ENCODE measurements at places on chromosomes 11 and 22.
A peak's percentile ranks its signal among the peaks of the same experiment; 100 is the strongest.

DNA sequence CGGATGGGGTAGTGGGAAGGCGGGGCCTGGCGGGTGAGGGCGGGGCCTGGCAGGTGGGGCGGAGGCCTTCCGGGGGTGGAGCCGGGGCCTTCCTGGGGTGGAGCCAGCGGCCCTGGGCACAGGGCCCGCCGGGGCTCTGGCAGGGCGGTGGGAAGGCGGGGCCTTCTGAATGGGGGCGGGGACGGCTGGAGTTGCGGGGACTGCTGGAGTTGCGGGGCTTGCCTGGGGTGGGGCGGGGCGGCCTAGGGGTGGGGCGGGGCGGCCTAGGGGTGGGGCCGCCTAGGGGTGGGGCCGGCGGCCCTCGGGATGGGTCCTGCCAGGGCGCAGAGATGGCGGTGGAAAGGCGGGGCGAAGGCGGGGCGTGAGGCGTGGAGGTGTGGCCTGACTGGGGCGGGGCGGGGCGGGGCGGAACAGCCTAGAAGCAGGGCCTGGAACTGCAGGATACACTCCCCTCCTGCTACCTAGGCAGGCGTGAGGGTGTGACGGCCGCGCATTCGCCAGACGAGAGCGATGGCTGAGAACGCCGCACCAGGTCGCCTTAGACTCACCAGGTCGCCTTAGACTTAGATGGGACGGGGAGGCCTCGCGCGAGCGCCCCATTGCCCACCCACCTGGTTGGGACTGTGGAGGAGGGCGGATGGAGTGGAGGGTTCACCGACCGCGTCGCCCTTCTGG lies 19.3 kb downstream of the RRP7A start:
- DNase-seq: peak; percentile 56

DNA sequence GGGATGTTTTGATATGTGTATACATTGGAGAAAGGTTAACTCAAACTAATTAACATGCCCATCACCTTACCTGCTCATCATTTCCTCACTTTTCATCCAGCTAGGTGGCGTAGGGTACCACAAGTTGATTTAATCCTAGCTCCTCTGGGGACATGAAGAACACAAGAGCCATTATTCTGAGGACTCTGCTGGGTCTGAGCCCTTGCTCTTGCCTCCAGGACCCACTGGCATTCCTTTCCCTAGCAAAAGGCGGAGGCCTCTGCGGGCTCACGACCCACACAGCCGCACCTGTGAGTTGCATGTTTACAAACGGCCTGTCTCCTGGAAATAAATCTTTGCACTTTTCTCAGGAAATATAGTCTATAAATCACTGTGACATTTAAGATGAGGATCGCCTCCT lies 871.9 kb downstream of the TBC1D22A start:
- no peak for DNase-seq

DNA sequence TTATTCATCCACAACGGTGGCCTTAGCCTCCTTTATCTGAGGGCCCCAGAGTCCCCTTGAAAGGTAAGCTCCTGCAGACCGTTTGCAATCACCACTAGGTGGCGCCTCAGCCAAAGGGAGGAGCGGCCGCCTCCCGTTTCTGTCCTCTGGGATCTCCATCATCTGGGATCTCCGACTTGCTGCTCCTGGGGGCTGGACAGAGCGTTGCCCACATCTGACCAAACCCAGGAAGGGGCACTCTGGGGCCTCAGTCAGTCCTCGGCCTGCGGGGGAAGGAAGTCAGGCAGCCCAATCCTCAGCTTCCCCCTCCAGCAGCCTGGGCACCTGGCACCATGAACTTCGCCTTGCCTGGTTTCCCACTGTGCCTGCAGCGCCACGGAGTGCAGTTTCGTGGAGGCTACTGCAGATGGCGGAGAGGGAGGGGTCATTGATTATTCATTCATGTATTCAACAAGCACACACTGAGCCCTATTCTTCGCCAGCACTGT lies 23.5 kb downstream of the TP53I11 start:
- peak; percentile 61 for DNase-seq

GRCh38 chr11:94376841-94377240 lies 24.4 kb downstream of the GPR83 start:
- no peak for DNase-seq

- peak; percentile 53 for DNase-seq
Measured at GRCh38 chr11:45105233-45105983, 41.0 kb upstream of the PRDM11 start.

GRCh38 chr11:13321431-13321830 lies 43.8 kb downstream of the BMAL1 start:
- no peak for DNase-seq

GRCh38 chr11:77372726-77373125 lies 71.2 kb upstream of the GDPD4 start:
- DNase-seq: no peak

DNA sequence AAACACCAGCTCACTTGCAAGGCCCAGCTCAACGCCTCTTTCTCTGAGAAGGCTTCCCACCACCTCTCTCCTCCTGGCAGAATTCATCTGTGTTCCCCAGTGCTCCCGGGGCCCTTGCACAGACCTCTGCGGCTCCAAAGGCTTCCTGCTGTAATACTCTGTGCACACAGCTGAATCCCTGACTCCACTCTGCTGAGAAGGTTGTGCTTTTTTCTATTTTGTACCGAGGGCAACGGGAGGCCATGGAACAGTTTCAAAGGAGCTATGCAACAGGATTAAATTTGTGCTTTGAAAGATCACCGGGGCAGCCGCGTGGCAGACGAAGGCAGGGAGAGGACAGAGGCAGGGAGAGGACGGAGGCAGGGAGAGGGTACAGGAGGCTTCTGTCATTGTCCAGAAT lies 49.2 kb upstream of the SYT7 start:
- DNase-seq: no peak

DNA sequence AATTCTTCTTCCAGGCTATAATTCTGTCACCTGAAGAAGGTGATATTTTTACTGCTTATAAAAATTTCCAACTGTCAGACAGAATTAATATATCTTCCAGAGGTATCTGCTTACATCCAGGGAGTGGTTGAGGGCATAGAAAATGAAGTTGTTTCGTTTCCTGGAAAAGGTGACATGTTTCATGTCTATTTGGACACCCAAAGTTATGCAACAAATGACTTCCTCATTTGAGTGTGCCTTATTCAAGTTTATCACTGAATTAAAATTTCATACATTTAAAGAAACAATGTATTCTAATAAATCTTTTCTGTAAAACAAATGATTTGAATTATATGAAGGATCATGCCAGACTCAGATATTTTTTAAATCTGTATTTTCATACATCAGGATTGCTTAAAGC lies 8.5 kb upstream of the GRAMD1B start:
- DNase-seq: no peak

GRCh38 chr11:35582033-35582432 lies 36.2 kb upstream of the FJX1 start:
- DNase-seq: no peak

GRCh38 chr22:36910461-36910860 lies 3.0 kb upstream of the CSF2RB start:
- peak; percentile 25 for DNase-seq

- DNase-seq: no peak
Measured at GRCh38 chr11:104876861-104877431, 21.3 kb downstream of the CASP12 start.

DNA sequence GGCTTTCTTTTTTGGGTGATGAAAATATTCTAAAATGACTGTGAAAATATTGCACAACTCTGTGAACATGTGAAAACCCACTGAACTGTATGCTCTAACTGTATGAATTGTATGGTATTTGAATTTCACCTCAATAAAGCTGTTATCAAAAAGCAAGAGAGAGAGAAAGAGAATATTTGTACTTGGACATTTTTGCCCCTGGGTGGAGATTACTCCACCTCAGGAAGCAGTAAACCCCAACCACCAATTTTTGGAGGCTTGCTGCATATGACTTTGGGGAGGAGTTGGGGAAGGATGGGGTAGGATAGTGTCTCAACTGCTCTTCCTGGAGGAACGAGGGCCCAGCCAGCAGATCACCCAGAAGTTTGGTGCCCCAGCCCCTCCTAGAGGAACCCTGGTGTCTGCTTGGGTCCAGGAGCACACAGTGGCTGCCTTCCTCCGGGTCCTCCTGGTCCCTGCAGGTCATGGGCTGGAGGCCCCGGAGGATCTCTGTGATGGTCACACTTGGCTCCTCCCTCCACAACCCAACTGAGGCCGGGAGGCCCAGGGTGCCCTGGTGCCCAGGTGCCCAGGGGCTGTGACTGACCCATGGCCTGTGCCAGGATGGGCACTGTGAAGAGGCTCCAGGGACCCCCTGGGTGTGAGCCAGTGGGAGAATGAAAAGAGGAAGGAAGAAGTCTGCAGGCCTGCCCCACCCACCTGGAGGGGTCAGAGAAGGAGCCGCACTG lies 15.3 kb upstream of the PICK1 start:
- no peak for DNase-seq

DNA sequence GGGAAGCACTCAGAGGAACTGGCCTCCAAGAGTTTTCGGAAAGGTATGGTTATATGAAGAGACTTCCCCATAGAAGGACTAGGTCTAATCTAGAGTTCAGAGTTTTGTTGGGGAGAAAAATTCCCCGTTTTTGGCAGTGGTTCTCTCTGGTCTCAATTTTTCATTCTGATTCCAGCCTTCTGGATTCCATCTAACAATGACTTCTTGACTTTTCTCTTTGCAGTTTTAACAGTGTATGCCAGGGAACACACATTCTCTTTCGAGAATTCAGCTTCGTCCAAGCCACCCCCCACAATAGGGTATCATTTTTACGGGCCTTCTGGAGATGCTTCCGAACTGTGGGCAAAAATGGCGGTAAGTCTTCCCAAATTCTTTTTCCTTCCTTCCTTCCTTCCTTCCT lies 115.6 kb downstream of the CSTPP1 start:
- DNase-seq: no peak

- no peak for DNase-seq
Measured at GRCh38 chr11:46724088-46724487, 5.1 kb downstream of the F2 start.

GRCh38 chr22:25134451-25134850 lies 65.2 kb upstream of the CRYBB3 start:
- DNase-seq: no peak

DNA sequence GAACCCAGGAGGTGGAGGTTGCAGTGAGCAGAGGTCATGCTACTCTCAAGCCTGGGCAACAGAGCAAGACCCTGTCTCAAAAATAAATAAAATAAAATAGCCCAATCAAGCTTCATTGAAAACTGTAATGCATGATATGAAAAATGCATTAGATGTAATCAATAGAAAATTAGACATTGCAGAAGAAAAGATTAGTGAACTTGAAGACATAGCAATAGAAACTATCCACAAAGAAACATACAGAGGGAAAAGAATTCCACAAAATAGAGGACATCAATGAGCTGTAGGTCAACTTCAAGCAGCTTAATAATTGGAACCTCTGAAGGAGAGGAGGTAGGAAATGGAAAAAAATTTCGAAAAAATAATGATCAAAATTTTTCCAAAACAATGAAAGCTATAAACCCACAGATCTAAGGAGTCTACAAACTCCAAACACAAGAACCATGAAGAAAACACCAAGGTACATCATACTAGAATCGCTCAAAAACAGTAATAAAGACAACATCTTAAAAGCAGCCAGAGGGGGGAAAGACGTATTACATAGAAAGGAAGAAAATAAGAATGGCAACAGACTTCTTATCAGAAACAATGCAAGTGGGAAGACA lies 104.2 kb downstream of the WNT7B start:
- no peak for DNase-seq

DNA sequence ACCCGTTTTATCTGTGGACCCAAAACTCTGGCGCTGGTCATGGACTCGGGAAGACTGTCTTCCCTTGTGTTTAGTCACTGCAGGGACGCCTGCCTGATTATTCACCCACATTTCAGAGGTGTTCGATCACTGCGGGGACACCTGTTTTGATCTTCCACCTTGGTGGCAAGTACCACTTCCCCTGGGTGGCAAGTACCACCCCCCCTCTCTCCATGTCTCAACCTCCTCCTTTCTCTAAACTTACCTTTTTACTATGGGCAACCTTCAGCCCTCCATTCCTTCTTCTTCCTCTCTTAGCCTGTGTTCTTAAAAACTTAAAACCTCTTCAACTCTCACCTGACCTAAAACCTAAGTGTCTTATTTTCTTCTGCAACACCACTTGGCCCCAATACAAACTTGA lies 1.9 kb upstream of the NDUFC2 start:
- DNase-seq: no peak

GRCh38 chr22:27687984-27688545 lies 113.5 kb downstream of the MN1 start:
- DNase-seq: no peak

GRCh38 chr22:46064966-46065666 lies 85.2 kb upstream of the PPARA start:
- no peak for DNase-seq

DNA sequence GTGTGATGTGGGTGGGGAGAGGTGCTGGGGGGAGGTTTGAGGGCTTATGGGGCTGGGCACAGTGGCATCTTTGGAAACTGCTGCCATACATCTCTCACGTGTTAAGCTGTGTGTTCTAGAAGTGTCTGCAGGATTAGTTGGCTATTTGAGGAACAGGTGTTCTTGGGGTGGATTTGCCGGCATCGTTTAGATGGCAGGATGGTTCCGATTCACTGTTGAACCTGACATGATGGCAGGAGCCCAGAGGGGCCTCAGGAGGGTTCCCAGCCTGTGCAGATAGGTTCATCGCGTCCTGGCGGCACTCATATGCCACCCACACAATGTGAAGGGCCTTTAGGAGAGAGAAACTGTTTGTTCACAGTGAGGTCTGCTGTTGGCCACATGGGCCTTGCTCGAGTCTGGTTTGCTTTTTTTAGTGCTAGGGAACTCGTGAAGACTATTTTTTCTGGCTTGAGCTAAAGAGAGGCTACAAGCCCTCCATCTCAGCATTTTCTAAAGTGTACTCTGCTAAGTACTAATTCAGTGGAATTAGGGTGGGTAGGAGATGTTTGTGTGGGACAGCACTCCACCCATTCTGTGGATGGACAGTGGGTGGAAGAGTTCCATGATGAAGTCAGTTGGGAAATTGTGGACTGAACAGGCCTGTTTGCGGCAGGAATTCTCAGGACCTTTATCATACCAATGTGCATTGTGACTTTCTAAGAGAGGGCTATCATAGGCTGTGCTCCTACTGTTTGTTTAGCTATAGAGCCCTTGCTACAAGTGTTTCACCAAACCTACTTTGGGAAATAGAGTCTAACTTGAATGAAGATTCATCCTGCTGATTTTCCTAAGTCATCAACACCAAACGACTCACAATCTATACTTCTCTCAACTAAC lies 55.4 kb upstream of the PLET1 start:
- DNase-seq: no peak

- DNase-seq: no peak
Measured at GRCh38 chr11:74633406-74634393, 41.3 kb downstream of the POLD3 start.

DNA sequence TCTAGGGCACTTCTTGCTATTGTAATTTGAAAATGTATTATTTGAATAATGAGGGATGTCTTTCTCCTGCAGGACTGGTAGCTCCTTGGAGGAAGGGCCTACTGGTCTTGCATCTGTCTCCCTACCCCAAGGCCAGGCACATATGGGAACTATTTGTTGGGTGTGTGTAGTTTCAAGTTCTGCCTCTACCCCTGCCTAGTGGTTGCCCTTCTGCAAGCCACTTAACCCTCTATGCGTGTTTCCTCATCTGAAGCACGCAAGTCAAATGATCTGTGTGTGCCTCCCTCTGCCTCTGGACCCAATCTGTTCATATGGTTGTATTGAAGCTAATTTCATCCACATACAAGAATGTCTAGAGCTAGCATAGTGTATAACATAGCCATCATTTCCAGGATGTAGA lies 67.0 kb downstream of the WNT11 start:
- DNase-seq: no peak

GRCh38 chr11:65444314-65445051 lies 21.9 kb downstream of the NEAT1 start:
- DNase-seq: peak; percentile 29

GRCh38 chr11:77250881-77251640 lies 50.4 kb downstream of the GDPD4 start:
- DNase-seq: peak; percentile 73

Data from EL (cell line).